ENCODE measurements at places on chromosomes 2 and 18. TPM values are rescaled to one million over a fixed set of nuclear protein-coding genes. Genes with fewer than 3 reads are reported as not detected.

Gene ALKAL2
- polyA plus RNA-seq = 4.6 TPM

Gene DPP10
- polyA plus RNA-seq = 2.0 TPM

Gene BMP10
- polyA plus RNA-seq = not detected

Gene SPC25
- 21.0 TPM for polyA plus RNA-seq

Gene PDCL3
- polyA plus RNA-seq = 19.8 TPM

Gene LRP1B
- polyA plus RNA-seq = 0.03 TPM

Gene COL4A4
- polyA plus RNA-seq = 0.33 TPM

Gene LTBP1
- polyA plus RNA-seq = 15.4 TPM

Gene DNER
- polyA plus RNA-seq = 7.7 TPM

Gene LDLRAD4
- polyA plus RNA-seq = 0.77 TPM

Gene GBX2
- polyA plus RNA-seq = 0.38 TPM

Gene B3GNT7
- polyA plus RNA-seq = 26.4 TPM

Gene TOGARAM2
- 0.42 TPM for polyA plus RNA-seq

Gene PSMA8
- polyA plus RNA-seq = not detected

Gene GPN1
- polyA plus RNA-seq = 38.7 TPM

Gene LMAN1
- polyA plus RNA-seq = 20.3 TPM

Gene LCT
- not detected for polyA plus RNA-seq

Gene OLA1
- 13.2 TPM for polyA plus RNA-seq

Gene UCN
- polyA plus RNA-seq = 0.35 TPM

Gene ALPG
- polyA plus RNA-seq = 3.2 TPM

Gene KLHL14
- polyA plus RNA-seq = 1.1 TPM

Gene IL1F10
- polyA plus RNA-seq = not detected

Gene HOXD13
- polyA plus RNA-seq = not detected

Gene CRYBA2
- polyA plus RNA-seq = not detected

Gene ACAA2
- 63.4 TPM for polyA plus RNA-seq

Gene OTX1
- polyA plus RNA-seq = 0.24 TPM

Gene DNAJC5G
- 0.83 TPM for polyA plus RNA-seq

Gene TSPYL6
- polyA plus RNA-seq = not detected

Gene GCG
- polyA plus RNA-seq = not detected

Gene TUBB8B
- 1.3 TPM for polyA plus RNA-seq

Gene EML6
- 1.9 TPM for polyA plus RNA-seq

Gene CCDC102B
- 1.1 TPM for polyA plus RNA-seq

Gene VWA3B
- not detected for polyA plus RNA-seq

Gene ACP1
- polyA plus RNA-seq = 115 TPM

Gene POU3F3
- polyA plus RNA-seq = 0.02 TPM

Gene ATP8B1
- 1.1 TPM for polyA plus RNA-seq

Gene IRS1
- 12.0 TPM for polyA plus RNA-seq

Gene GULP1
- polyA plus RNA-seq = 56.4 TPM

Gene LPIN1
- 4.7 TPM for polyA plus RNA-seq

Gene FAM110C
- 3.4 TPM for polyA plus RNA-seq

Gene OXER1
- 2.9 TPM for polyA plus RNA-seq

Gene DGUOK
- 129 TPM for polyA plus RNA-seq

Gene POTEJ
- not detected for polyA plus RNA-seq

Gene RESP18
- polyA plus RNA-seq = not detected

Gene VWC2L
- not detected for polyA plus RNA-seq

Gene CTNNA2
- 3.9 TPM for polyA plus RNA-seq

Gene TET3
- polyA plus RNA-seq = 5.5 TPM

Gene C2orf80
- 0.97 TPM for polyA plus RNA-seq

Gene MDH1B
- 1.5 TPM for polyA plus RNA-seq

Gene RAB11FIP5
- polyA plus RNA-seq = 6.3 TPM

Gene SULT1C2
- 2.8 TPM for polyA plus RNA-seq

Gene DSC2
- 2.5 TPM for polyA plus RNA-seq

Gene SP140
- 0.23 TPM for polyA plus RNA-seq

Gene CNTNAP5
- 0.13 TPM for polyA plus RNA-seq

Gene DCC
- polyA plus RNA-seq = 0.13 TPM

Gene ATAD2B
- 3.4 TPM for polyA plus RNA-seq

Measured in H1 (cell line).